Mucosa of gallbladder (tissue), 1 donor: ENCODE measurements at places on chromosomes 12 and 14. TPM values are rescaled to one million over a fixed set of nuclear protein-coding genes. Genes with fewer than 3 reads are reported as not detected.

The DDX24 gene
- 187 TPM for total RNA-seq

The TAS2R30 gene
- total RNA-seq, result 1.7 TPM

The ANKS1B gene
- total RNA-seq, result 10.6 TPM

The GPD1 gene
- total RNA-seq, result 21.5 TPM

The CDK2 gene
- 28.0 TPM for total RNA-seq

The BMP4 gene
- 44.2 TPM for total RNA-seq

The FAM90A1 gene
- 0.29 TPM for total RNA-seq

The GPR162 gene
- 12.3 TPM for total RNA-seq

The RHOJ gene
- 10.4 TPM for total RNA-seq

The KCNA1 gene
- 0.03 TPM for total RNA-seq

The CIDEB gene
- total RNA-seq, result 25.6 TPM

The PTHLH gene
- 103 TPM for total RNA-seq

The CD163 gene
- 92.6 TPM for total RNA-seq

The ZNF664 gene
- 146 TPM for total RNA-seq

The SLC6A15 gene
- total RNA-seq, result 0.12 TPM

The RHNO1 gene
- 17.6 TPM for total RNA-seq

The B4GALNT3 gene
- total RNA-seq, result 26.4 TPM

The NT5DC3 gene
- 17.0 TPM for total RNA-seq

The SLC38A1 gene
- total RNA-seq, result 70.2 TPM

The ARHGDIB gene
- total RNA-seq, result 86.1 TPM

The PRICKLE1 gene
- total RNA-seq, result 32.8 TPM

The PYGL gene
- 11.2 TPM for total RNA-seq

The SERPINA12 gene
- not detected for total RNA-seq

The PRPH gene
- total RNA-seq, result 6.3 TPM

The PLA2G1B gene
- 4.7 TPM for total RNA-seq

The SGPP1 gene
- 30.2 TPM for total RNA-seq

The KRT72 gene
- not detected for total RNA-seq

The ATG2B gene
- total RNA-seq, result 24.5 TPM

The VRTN gene
- 0.32 TPM for total RNA-seq

The POTEG gene
- total RNA-seq, result not detected

The GLT8D2 gene
- total RNA-seq, result 17.9 TPM

The PDZRN4 gene
- total RNA-seq, result 10.6 TPM
